Stimulated activated CD8-positive, alpha-beta memory T cell treated with anti-CD3 and anti-CD28 coated beads, Interleukin-15, amount 100 ng/mL, for 4 hours (primary cell): ENCODE measurements at places on chromosomes 16 and 17.

DNA sequence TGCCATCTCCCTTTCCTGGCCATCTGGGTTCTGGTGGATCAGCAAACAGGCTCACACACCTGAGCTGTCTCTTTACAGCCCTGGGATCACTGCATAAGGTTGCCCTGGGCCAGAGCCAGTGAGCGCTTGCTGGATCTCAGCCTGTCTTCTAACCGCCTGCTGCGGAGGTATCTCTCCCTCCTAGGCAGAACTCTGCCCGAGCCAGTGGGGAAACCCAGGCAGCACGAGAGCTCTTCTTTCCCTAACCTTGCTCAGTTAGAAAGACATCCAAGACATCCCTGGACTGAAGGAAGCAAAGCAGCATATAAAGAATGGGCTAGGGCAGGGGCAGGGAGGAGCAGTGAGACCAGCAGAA lies 6.4 kb downstream of the HAS3 start:
- no peak for DNase-seq

DNA sequence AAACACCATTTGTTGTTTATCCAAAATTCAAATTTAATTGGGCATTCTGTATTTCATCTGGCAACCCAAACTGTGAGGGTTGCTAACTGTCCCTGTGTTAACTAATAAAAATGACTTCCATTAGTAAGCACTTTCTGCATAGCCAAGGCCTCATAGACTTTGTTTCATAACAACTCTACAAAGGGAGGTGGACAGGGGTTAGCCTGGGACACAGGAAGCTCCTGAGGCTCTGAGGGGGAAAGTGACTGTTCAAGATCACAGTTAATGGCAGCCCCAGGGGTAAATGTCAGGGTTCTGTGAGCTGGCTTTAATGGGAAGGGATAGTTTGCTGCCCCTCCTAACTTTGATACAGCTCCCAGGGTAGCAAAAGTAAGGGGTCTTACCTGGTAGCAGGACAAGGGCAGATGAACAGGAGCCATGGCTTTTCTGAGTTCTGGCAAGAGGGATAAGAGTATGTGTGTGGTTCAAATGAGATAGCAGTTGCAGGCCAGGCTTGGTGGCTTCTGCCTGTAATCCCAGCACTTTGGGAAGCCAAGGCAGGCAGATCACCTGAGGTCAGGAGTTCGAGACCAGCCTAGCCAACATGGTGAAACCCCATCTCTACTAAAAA lies 2.2 kb downstream of the HEATR9 start:
- DNase-seq: no peak

DNA sequence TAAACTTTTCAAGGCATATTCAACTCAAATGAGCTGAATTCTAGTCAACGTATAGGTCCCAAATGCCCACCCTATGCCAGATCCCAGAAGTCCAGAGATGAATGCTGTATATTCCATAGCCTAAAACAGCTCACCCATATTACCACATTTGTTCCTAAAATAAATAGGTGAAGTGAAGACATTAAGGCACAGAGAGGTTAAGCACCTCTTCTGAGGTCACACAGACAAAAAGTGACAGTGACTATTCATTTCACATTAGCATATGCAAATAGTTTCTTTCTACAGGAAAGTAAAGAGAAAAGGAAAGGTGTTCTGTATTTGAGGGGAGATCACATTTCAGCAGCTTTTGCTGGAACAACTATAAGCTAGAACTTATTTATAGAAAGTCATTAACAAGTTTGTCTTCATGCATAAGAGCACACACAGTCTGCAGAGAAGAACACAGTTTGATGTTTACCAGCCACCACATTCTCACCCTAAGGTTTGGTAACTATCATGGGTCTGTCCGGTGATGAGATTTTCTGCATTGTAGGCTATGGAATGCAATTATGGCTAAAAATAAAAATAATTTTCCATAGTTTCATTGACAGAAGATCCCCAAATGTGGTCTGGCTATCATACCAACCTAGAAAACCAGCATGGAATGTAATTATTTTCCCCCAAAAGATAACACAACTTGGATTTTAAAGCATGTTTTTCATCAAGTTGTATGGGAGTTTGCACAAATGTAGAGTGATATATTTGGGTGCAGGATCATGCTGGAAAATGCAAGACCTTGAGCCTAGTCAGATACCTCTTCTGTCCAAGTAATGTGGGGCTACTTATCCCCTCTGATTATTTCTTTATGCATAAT lies 402.1 kb downstream of the UTP18 start:
- DNase-seq: no peak

DNA sequence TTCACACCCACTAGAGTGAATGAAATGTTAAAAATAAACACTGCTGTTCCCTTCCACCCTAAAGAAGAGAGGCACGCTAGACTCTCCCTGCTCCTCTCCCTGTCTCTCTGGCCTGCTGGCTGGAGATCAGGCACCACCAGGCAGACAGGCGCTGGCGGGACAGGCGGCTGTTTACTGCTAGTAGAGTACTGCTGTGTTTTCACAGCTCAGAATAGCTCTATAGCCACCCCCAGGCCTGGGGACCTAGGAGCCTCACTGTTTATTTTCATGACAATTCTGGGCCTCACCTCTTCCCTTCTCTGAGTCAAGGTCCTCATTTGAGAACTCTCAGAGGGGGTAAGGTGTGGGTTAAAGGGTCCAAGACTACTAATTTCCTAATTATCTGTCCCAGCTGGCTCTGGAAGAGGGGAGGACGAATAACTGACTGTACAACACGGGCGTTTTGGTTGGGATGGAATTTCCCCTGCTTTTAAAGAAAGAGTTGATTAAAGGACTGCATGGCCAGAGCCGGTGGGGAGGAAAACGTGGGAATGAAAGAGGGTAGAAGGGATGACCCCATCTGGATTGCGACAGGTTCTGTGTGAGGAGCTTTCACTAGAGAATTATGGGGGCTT lies 9.0 kb upstream of the G6PC1 start:
- DNase-seq: no peak

- no peak for DNase-seq
These were observed 19.2 kb downstream of the ZNF200 start for GRCh38 chr16:3215601-3216262.

DNA sequence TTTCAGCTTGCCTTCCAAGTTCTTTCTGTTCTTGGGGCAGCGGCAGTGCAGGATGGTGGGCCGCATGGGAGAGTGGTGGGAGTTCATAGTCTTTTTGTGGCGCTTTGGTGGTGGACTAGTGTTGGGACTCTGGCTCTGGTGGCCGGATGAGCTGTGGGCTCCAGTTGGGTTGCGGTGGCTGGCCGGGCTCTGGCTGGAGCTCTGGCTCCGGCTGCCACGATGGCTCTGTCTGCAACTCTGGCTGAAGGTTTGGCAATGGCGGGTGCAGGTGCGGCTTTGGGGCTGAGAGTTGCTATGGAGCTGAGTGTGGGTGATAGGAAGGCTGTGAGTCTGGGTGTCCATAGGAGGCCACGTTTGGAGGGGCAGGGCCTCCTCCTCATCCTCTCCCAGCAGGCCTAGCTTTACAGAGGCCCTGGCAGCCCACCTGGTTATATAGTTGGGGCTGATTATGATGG lies at the start of gene TNP2:
Gene TNP2 (minus strand): TSS at position 405 of the 455 bp plus-strand sequence. CDS start 63 bp downstream, at position 342.
- DNase-seq: no peak

GRCh38 chr17:72122010-72122764 lies 1.4 kb downstream of the SOX9 start:
- DNase-seq: no peak

GRCh38 chr17:14997290-14997689 lies 267.8 kb downstream of the PMP22 start:
- DNase-seq: no peak

DNA sequence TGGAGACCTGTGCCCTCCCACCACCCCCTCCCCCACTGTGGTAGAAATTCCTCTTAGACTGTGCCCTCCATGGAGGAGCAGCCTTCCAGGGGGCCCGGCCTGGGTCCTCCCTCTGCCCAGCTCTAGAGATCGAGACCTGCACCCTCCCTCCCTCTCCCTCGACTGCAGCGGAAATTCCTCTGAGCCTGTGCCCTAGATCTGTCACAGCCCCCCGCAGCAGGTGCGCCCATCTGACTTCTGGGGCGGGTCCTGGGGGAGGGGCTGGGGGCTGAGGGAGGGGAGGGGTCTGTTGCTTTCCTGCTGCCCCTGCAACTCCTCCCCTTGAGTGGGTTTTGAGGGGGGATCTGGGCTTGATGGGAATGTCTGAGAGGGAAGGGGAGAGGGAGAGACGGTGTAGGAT lies 177.8 kb upstream of the GSE1 start:
- DNase-seq: no peak

GRCh38 chr17:6274310-6274709 lies 160.6 kb downstream of the AIPL1 start:
- DNase-seq: no peak

GRCh38 chr17:78974635-78975591 lies 4.8 kb downstream of the LGALS3BP start:
- no peak for DNase-seq

GRCh38 chr16:51326131-51326856 lies 175.2 kb upstream of the SALL1 start:
- DNase-seq: no peak

GRCh38 chr16:55062442-55062841 lies 131.8 kb downstream of the IRX5 start:
- DNase-seq: no peak

GRCh38 chr17:58920773-58921172 lies 165.1 kb downstream of the PPM1E start:
- no peak for DNase-seq

GRCh38 chr17:41657936-41658335 lies 30.7 kb upstream of the EIF1 start:
- no peak for DNase-seq

- no peak for DNase-seq
These were observed 26.0 kb downstream of the KCNJ16 start for GRCh38 chr17:70100983-70101382.

GRCh38 chr17:77594416-77595209 lies 363.9 kb upstream of the TNRC6C start:
- DNase-seq: no peak

DNA sequence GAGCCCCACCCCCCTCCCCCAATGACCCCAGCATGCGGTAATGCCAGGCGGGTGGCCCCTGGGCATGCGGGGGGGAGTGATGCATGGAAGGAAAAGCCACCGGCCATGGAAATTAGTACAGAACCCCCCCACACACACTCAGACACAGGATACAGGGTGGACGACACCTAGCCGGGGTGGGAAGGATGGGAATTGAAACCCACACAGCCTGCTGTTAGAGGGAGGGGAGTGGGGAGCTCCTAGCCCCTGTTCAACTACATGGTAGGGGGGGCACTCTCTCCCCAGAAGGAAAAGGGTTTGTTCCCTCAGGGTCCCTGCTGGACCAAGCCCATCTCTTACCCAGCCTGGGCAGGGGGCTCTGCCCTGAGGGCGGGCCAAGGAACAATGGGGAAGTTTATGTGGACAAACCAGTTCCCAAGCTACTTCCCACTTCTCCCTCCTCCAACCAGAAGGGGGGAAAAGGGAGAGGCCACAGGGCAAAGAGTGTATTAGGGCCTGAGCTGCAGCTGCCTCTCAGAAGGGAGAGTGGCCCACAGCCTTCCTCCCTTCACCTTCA lies 5.2 kb downstream of the TMUB2 start:
- DNase-seq: no peak

- DNase-seq: no peak
These were observed 36.6 kb downstream of the ANKRD11 start for GRCh38 chr16:89453501-89454321.

DNA sequence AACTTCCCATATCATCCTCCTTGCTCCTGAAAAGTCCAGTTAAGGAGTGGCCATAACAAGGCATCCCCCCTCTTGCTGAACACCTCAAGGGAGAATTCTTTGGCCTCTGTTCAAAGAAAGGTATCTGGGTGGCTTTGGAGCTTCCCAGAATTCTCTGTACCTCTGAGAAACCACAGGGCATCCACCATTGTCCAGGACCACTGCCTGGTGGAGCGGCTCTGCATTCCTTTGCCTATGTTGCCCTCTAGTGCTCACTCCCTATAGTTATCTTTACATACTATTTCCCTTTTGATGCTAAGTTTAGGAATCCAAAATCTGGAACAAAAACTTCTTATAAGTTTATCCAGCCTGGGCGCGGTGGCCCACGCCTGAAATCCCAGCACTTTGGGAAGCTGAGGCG lies 30.3 kb downstream of the CHD9NB start:
- DNase-seq: no peak

DNA sequence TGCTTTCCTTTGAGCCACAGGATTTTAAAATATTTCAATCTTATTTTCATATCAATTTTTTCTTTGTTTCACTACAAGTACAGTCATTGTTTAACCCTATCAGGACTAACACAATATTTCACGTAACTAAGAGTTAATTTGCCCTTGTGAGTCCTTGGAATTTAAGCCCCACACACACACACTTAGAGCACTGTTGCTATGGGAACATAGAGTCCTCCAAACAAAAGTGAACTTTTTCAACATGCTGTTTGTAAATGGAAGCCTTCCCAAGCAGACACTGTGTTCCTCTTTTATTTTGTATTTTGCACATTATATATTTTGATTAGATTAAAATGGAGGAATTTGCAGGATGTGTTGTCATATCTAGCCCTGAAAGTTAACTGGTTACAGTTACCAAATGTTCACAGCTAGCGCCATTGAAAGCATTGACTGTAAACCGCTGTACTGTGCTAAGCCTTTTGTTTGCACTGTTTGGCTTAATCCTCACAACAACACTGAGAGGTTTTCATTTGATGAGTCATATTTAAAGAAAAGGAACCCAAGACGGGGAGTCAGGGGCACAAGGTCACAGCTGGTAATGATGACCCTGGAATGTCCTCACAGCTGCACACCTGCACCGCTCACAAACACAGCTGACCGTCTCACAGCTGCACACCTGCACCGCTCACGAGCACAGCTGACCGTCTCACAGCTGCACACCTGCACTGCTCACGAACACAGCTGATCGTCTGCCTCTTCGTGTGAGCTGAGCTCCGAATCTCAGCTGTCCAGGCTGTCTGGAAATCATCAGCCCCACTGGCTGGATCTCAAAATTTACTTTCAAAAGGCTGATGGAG lies 6.3 kb downstream of the HSBP1 start:
- no peak for DNase-seq

- no peak for DNase-seq
These were observed 22.8 kb downstream of the COTL1 start for GRCh38 chr16:84595052-84595481.

DNA sequence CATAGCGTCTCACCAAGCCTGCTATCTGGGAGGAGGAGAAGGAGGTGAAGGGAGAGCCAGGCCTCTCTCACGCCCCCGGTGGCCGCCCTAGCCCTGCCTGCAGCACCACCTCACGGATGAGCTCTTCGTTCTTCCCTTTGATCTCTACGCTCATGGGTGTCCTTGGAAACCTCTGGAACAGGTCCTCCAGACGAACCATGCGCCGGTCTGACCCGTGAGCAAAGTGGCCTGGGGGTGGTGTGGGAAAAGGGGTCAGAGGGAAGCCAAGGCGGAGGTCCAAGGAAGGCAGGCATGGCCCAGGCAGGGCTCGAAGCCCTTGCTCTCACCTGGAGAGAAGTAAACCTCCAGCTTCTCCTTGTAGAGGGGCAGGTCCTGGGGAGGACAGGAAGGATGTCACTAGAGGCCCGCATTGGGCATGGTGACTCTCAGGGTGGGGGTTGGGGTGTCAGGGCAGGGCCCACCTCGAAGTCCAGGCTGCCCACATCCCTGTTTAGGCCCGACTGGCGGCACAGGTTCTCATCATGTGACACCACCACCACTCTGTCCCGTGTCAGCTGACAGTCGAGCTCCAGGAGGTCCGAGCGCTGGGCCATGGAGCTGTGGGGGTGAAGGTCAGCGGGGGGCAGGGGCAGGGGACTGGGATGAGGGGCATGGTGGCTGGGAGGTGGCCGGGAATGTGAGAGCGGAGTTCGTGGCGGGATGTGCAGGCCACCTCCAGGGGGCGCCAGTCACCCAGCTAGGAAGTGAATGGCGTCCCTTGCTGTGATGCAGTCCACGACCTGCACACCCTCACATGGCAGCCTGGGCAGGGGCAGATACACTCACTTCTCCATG lies 923 bp downstream of the GDPD3 start:
- no peak for DNase-seq

GRCh38 chr16:79430191-79430678 lies 170.3 kb downstream of the MAF start:
- no peak for DNase-seq
